CD8-positive, alpha-beta memory T cell (primary cell): ENCODE measurements at places on chromosomes 5 and 9.
A peak's percentile ranks its signal among the peaks of the same experiment; 100 is the strongest.

DNA sequence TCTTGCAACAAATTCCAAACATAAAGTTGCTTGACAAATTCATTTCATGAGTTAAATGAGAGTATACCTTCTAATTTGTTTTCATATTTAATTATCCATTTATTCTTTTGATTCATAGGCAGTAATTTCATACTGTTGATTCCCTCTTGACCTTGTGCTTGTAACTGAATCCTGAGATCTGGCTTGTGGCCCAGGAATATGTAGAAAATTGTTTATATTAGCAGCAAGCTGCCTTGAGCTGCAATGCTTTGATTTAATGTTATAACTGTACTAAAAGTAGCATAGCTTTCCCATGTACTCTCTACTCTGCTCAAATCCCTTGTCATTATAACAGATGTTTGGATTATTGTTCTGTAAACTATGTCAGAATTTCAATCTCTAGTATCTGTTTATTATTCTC, 780.7 kb downstream of the NR2F1-AS1 start:
- no peak for DNase-seq

GRCh38 chr5:15008476-15008875, 136.9 kb upstream of the ANKH start:
- DNase-seq: no peak

- DNase-seq: no peak
Measured at GRCh38 chr9:114518599-114519022, 13.3 kb upstream of the WHRN start.

DNA sequence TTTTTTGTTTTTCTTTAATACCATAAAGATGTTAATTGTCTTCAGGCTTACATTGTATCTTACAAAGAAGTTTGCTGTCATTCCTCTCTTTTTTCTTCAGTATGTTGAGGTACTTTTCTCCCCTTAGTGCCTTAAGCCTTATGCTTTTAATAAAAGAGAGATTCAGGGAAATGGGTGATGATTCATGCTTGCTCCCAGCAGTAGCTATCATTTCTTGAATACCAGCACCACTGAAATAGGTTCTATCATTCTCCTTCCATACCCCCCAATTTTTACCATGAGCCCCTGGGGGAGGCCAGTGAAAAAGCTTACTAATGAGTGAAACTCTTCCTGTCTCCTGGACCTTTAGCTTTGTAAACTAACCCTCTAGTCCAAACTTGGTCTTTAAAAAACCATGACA, 165.0 kb downstream of the FBXL7 start:
- DNase-seq: no peak

- DNase-seq: no peak
Measured at GRCh38 chr5:96896276-96896675, 20.0 kb downstream of the ERAP2 start.

GRCh38 chr5:58099257-58099656, 360.6 kb downstream of the PLK2 start:
- DNase-seq: no peak

DNA sequence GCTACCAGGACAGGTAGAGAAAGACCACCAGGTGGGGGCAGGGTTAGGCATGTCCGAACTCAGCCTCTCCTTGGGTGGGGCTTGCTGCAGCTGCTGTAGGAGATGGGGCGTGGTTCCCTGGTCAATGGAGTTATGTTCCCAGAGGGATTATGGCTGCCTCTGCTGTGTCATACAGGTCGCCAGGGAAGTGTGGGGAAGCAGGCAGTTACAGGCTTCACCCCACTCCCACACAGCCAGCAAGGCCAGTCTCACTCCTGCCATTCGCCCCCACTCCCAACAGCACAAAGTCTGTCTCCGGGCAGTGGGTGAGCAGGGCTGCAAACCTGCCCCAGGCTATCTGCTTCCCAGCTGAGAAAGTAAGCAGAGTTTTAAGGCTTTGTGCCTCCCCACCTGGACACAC, 20.0 kb upstream of the CEP72 start:
- DNase-seq: no peak

DNA sequence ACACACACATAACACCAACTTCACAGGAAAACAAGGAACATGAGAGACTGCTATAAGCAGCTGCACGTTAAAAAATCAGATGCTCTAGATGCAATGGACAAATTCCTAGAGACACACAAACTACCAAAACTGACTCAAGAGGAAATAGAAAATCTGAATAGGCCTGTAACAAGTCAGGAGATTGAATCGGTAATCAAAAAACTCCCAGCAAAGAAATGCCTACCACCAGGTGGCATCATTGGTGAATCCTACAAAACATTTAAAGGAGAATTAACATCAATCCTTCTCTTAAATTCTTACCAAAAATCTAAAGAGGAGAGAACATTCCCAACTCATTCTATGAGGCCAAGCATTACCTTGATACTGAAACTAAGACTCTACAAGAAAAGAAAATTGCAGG, 54.9 kb downstream of the NDST1 start:
- no peak for DNase-seq

- peak; percentile 85 for DNase-seq
Measured at GRCh38 chr9:100598641-100599145, 20.8 kb downstream of the CAVIN4 start.

DNA sequence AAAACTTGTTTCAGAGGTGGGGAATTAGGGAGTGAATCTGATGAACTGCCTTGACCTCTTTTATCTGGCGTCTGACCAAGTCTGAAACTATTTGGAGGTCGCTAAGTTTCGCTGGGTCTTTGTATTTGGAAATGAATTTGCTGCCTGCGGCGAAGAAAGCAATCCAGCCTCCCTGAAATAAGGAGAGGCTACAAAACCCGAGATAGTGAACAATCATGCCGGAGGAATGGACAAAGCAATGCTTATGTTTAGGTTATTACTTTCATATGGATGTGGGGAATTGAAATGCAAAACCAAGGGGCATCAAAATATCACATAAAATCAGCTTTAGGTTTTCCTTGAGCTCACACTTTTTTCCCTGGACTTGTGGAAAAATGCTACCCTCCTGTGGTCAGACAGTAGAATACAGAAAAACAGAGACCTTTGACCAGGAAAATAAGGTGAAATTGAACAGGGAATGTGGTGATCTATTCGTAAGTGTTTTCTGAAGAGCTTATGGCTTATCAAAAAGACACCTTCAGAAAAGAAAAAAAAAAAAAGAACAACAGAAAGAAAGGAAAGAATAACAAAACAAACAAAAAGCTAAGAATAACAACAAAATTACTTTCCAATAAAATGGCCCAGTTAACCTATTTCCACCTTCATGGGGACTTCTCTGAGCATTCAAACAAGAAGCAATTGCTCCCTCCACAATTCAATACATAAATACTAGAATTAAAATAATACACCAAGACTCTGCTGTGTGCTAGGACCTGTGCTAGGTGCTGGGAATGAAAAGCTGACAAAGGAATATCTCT, 68.6 kb upstream of the DPYSL3 start:
- no peak for DNase-seq

DNA sequence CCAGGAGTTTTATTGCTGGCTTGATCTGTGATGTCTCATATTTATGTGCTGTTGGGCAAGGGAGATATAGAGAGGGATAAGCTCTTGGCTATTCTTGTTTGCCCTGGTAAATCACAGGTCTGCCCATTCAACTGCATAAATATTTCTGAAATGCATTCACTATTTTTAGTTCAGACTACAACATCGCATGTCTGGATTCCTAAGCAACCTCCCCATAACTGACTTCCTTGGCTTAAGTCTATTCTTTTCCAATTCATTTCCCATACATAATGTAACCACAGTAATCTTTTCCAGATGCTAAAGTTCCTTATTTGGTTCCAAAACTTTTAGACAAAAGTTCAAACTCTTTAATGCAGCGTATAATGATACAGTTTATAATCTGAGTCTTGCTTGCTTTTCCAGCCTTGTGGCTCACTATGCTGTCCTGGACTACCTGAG, 321.4 kb upstream of the ACTBL2 start:
- no peak for DNase-seq
